ENCODE measurements at places on chromosomes 12 and 14.

DNA sequence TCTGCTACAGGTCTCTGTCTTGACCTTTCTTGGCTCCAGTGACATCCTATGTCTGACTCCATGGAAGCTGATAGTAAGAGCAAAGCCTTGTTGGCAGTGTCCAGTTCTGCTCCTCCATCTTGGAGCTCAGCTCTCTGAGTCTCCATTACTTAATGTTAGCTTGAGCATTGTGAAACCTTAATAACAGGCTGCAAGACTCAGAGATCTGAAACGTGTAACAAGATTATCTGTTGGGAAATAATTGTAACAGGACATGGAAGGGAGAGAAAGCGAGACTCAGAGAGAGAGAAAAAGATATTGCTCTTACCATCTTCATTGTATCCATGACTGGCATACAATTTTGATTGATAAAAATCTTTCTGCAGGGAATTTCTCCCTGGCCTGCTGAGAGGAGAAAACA lies 1365.7 kb downstream of the AACS start:
- no peak for DNase-seq

- DNase-seq, result no peak
Observed at GRCh38 chr14:42475289-42475688, 868.6 kb downstream of the LRFN5 start.

DNA sequence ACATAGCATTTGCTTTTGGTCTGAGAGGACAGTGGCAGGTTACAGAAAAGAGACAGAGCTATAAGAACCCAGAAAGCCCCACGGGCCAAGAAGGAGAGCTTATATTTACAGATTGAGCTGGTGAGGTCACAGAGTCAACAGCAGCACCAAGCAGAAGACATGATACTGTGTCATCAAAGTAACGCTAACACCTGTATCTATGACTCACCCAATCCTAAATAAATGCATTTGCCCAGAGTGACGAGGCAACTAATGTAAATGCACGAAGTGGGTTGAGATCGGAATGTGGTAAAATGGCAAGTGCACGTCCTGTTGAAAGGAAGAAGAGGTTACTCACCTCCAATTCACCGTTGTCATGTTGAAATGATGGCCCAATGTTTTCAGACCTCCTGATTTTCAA lies 6.7 kb upstream of the CD163L1 start:
- DNase-seq, result no peak

DNA sequence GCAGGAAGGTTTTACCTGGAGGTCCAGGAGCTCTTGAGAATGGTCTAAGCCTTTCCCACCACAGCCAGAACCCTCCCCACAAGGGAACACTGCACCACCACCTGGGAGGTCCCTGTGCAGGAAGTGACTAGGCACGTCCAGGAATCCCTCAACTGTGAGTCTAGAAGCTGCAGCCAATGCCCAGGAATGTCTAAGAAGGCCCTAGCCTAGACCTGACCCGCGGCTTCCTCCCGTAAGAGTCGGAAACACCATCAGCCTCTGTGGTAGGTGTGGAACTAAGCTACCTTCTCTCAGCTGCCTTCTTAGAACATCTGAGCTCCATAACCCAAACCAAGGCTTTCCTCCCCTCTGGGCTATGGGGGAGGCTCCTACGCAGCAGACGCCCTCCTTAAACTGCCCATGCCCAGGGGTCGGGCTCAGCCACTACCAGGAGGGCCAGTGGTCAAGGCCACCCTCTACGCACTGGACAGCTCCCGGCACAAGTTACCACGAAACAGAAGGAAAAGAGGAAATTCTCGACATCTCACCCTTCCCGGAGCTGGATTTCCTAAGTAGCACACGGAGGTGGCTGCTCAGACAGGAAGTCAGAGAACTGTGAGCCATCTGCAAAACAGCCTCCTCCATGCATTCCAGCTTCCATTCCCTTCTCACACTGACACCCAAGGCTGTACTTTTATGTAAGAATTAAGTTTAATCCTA lies 25.5 kb downstream of the ZFYVE21 start:
- no peak for DNase-seq

DNA sequence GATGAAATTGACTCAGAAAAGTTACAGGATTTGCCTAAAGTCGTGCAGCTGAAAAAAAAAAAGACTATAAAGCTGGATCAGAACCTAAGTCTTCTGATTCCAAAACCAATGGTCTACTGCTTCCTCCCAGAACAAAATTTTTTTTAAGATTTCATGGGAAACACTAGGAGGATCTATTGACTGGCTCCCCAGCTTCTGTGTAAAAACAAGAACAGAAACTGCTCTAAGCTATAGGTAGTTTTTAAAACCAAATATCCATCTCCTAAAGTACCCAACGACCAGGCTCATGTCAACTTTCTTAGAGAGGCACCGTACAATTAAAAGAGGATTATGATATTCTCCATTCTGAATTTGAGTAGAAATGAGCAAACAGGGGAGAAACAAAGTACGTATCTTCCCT lies 9.4 kb downstream of the FMNL3 start:
- DNase-seq, result no peak

GRCh38 chr12:2785017-2785416 lies 9.8 kb upstream of the FKBP4 start:
- DNase-seq, result no peak

Measured in CD4-positive, alpha-beta T cell treated with Interferon alpha-2 for 1 hour (primary cell).